EL (cell line): ENCODE measurements at places on chromosomes 4 and X.

GRCh38 chrX:11080741-11081305 is 30.3 kb upstream of the HCCS start:
- no peak for DNase-seq

DNA sequence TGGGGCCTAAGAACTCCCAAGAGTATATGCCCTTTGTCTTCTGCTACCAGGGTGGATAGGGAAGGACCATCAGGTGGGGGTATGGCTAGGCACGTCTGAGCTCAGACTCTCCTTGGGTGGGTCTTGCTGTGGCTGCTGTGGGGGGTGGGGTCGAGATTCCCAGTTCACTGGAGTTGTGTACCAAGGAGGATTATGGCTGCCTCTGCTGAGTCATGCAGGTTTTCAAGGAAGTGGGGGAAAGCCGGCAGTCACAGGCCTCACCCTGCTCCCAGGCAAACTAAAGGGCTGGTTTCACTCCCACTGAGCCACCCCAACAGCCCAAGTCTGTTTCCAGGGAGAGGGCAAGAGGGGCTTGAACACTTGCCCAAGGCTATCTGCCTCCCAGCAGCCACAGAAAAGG is 249.7 kb downstream of the NR3C2 start:
- DNase-seq: no peak

- DNase-seq: no peak
These were observed 5.4 kb upstream of the TAPT1 start for GRCh38 chr4:16231570-16232245.

DNA sequence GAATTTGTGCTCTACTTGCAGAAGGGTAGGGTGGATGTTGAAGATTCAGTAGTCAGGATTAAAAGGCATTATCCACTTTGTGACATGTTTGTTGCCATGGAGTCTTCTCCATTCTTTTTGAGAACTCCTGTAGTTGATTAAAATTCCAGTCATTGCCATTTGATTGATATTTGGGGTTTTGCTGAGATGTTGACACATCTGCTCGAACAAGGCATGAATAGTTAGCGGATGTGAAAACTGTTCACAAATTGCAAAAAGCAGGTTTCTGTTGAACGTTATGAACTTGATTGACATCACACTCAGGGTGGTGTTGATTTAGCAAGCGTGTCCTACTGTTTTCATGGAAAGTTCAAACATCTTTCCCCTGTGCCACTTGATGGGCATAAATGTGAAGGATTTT is 16.9 kb downstream of the LIMCH1 start:
- DNase-seq: no peak

DNA sequence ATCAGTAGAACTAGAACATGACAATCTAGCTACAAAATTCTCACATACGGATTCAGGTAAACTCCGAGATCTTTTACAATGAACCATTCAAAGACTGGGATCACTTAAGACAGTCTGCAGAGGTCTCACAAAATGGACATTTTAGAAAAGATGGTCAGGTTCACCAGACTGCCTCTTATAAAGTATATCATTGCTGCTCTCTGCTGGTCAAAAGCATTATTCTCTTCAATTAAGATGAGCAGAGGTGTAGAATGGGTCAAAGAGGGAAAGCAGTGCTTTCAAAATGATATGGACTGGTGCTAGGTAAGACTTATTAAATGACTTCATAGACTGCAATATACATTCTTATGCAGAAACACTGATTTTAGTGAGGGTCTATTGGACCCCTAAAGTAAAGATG is 434.7 kb downstream of the PACRGL start:
- peak; percentile 31 for DNase-seq

DNA sequence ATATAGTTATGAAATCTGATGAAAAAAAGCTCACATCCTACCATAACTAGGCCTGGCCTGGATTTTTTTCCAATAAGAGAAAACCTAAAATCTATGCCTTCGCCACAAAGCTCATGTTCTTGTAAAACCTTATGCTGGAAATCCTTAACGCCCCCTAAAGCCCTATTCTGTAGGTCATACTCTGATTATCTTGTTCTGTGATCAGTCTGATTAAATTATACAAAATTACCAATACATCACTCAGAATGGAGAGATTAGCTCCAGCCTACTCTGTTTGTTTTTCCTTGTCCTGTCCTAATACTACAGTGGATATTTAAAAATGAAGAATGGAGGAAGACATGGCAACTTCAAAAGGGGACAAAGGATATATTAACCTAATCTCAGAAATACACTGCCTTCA is 7.2 kb downstream of the ZNF827 start:
- DNase-seq: no peak
